ENCODE measurements at places on chromosomes 11 and 22.
A peak's percentile ranks its signal among the peaks of the same experiment; 100 is the strongest.

GRCh38 chr22:43591380-43591779 lies 179.6 kb downstream of the MPPED1 start:
- no peak for DNase-seq

DNA sequence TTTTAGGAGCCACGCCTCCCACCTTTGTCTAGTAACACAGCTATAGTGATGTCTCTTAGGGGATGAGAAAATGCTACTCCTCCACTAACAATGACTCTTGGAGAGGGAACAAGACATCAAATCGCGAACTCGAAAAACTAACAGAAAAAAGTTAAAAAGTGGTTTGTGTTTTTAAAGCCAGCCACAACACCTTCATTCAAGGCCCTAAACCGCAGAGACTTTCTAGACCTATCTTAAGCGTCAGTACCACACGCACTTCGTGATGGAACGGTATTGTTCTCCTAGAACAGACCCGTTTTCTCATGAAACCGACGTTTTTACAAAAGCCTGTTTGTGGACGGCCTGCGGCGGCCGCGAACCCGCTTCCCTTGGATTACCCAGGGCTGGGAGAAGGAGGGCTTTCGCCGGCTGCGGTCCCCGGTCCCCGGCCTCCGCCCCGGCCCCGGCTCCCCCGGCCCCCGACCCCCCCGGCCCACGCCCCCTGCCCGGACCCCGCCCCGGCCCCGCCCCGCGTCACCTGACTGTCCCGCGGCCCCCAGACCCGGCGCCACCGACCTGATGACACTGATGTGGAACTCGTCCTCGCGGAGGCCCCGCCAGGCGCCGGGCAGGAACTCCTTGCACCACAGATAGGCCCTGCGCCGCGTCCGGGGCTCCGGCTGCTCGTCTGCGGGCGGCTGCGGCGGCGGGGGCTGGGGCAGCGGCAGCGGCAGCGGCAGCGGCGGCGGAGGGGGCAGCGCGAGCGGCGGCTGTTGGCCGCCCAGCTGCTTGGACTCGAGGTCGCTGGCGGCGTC lies 718 bp downstream of the CHKA start:
- no peak for DNase-seq

DNA sequence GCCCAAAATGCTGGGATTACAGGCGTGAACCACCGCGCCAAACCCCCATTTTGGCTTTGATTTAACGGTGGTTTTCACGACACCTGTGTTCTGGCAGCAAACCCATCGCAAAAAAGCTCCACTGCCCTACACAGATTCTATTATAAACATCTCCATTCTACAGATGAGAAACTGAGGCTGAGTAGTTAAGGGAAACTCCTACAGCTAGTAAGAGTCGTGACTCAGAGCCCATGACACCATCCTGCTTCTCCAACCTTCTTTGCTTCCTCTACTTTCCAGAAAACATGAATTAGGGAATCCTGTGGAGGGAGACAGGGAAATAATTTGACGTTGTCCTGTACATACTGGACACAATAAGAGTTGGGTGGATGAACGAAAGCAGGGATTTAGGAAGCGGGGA lies 429 bp upstream of the SNX15 start:
- no peak for DNase-seq

GRCh38 chr22:35445933-35446332 lies 46.0 kb downstream of the MCM5 start:
- no peak for DNase-seq

DNA sequence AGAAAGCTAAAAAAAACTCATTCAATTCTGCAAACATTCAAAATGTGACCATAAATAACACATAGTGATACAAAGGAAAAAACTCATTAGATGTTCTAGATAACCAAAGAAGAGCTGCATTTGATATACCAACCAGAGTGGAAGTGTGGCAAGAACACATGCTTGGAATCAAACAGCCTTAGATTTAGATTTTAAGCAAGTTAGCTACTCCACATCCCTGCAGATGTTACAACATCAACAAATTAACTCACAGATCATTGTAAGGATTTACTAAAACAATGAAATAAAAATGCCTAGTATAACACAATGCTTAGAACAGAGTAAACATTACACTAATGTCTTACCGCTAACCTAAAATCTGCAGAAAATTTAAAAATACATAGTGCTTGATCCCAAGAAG lies 114.0 kb upstream of the AKIP1 start:
- DNase-seq = no peak

- no peak for DNase-seq
Measured at GRCh38 chr22:31537019-31537535, 40.7 kb downstream of the SFI1 start.

- peak; percentile 85 for DNase-seq
Measured at GRCh38 chr11:27281740-27282590, 81.0 kb downstream of the CCDC34 start.

DNA sequence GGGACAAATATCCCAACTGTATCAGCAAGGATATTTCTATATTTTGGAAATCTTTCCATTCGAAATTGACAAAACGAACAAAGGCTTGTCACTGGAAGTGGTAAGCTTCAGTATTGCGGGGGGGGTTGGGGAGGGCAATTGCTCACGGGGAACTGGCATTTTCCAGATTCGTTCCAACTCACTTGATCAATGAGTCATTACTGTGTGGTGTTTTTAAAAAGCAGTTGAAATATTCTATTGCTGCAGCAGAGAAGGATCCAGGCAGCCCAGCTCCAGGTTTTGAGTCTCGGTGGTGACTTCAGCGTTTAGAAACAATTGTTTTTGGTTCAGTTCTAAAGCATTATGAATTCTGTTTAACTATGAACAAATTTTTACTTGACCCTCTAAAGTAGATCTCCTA lies 33.8 kb upstream of the FBLN1 start:
- DNase-seq = no peak
